Mammary epithelial cell (primary cell): ENCODE measurements at places on chromosomes 12 and 14. TPM values are rescaled to one million over a fixed set of nuclear protein-coding genes. Genes with fewer than 3 reads are reported as not detected.

The CARMIL3 gene
- 0.17 TPM for total RNA-seq

The GNG2 gene
- 2.7 TPM for total RNA-seq

The FGD4 gene
- 35.3 TPM for total RNA-seq

The PTPRB gene
- total RNA-seq = 0.17 TPM

The LMNTD1 gene
- 0.33 and 0.83 TPM in 2 replicates for total RNA-seq

The TSFM gene
- 11.8 TPM for total RNA-seq
